Stimulated activated CD8-positive, alpha-beta memory T cell treated with anti-CD3 and anti-CD28 coated beads, Interleukin-12 subunit alpha, Interleukin-12 subunit beta, amount 100 ng/mL, for 1 hour (primary cell): ENCODE measurements at places on chromosomes 16 and 17.

GRCh38 chr17:18235743-18236256 lies 10.4 kb downstream of the LLGL1 start:
- DNase-seq = no peak

DNA sequence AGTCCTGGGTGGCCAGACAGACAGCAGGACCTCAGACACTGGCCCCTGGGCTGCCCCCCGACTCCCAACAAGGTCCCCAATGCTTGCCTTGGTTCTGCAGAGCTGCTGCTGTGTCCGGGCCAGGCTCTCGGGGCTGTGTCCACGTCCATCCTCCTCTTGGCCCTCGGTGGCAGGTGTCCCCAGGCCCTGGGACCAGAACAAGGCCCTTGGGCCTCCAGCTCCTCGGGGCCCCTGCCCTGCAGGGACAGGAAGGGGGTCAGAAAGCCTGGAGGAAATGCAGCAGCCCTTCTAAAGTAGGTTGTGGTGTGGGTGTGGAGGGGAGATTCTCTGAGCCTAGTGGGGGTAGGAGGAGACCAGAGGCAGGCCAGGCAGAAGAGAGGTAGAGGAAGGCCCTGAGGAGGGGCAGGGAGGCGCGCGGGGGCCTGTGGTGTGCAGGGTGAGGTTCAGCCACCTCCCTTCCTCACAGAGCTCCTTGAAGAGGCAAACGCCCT lies 2.5 kb upstream of the AXIN1 start:
- peak; percentile 35 for DNase-seq

- DNase-seq = no peak
Observed at GRCh38 chr17:72723711-72724110, 368.8 kb downstream of the SLC39A11 start.

DNA sequence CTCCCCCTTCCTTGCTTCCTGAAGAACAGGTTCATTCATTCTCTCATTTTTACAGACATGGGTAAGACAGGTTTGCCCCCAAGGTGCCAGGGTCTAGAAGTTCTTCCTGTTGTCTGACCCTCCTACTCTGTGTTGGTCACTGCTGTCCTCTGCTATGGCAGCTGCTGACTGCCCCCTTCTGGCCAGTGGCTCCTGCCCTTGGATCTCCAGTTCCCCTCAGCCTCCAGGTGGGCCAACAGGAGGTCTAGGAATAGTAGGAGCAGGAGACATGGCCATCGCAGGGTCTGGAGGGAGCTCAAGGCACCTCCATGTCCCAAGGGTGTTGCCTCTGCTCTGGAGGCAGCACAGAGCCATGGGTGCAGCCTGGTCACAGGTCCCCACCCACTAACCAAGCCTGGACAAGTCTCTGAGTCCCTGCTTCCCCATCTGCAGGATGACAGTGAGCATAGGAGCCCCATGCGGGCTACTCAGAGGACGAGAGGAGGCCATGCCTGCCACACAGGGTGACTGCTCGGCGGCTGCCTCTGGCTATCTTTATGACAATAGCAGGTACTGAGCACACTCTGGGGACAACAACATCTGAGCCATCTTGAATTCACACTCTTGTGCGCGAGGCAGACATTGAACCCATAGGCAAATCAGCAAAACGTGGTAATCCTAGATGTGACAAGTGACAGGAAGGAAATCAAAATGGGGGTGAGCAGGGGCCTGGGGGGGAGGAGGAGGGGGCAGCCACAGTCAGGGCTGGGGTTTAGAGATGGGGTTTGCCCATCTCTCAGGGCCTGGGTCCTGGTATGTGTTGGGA lies 27.0 kb upstream of the NXPH3 start:
- DNase-seq = no peak

- no peak for DNase-seq
Observed at GRCh38 chr16:85166699-85167588, 54.7 kb upstream of the CIBAR2 start.

- no peak for DNase-seq
Observed at GRCh38 chr16:65689726-65690125, 567.9 kb upstream of the CDH11 start.

GRCh38 chr17:64448665-64449512 lies at the start of gene MILR1:
TSS of gene MILR1 (plus strand) at chr17:64449115. CDS start at chr17:64449169, 54 bp downstream.
- no peak for DNase-seq

GRCh38 chr16:11857161-11857560 lies 5.8 kb upstream of the RSL1D1 start:
- DNase-seq = no peak

DNA sequence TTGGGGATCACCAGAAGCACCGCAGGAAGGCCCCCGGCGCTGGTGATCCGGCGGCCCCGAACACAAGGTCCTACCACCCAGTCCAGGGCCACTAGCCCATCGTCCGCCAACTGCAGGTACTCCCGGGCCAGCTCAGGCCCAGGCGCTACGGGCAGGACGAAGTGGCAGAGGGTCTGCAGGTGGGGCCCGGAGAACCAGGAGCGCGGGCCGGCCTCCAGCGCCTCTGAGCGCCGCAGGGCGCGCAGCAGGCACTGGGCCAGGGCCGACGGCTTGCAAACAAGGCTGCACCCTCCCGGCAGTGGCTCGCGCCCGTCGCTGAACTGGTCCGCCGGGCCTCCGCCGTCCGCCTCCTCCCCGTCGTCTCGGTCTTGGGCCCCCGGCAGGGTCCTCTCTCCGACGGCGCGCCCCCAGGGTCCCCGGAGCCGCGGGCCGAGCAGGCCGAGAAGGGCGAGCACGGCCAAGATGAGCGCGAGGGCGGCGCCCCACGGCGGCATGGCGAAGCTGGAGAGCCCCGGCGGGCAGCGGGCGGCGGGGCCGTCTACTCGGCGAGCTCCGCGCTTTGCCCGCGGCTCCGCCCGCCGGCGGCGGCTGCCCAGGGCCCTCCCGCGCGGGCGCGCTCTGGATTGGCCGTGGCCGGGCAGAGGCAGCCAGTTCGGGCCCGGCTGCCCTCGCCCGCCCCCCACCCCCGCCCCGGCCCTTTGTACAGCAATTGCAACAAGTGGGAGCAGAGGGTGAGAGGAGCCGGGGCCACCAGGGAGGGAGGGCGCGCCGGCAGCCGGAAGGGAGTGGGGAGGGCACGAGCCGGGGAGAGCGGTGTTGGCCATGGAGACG lies at the start of gene ABHD15:
Gene ABHD15, minus strand, starts transcription at position 565 of the 831 bp plus-strand sequence. Its CDS starts 71 bp downstream, at position 494.
- DNase-seq = peak; percentile 30

- DNase-seq = no peak
Observed at GRCh38 chr17:42005166-42005565, 12.1 kb downstream of the DNAJC7 start.

DNA sequence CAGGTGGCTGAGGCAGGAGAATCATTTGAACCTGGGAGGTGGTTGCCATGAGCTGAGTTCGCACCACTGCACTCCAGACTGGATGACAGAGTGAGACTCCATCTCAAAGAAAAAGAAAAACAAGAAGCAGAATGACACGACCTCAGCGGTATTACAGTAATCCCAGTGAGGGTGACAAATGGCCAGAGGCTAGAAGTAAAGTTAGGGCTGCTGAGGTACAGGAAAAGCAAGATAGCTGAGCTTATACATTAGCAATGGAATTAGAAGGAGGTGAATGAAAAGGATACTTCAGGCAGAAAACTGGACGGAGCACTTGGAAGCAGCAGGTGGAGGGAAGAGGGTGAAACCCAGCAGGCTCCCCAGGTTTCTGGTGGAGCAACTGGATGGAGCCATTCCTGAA lies 26.1 kb upstream of the AMZ2 start:
- DNase-seq = no peak

GRCh38 chr17:44848257-44848795 lies 643 bp downstream of the HIGD1B start:
- no peak for DNase-seq

DNA sequence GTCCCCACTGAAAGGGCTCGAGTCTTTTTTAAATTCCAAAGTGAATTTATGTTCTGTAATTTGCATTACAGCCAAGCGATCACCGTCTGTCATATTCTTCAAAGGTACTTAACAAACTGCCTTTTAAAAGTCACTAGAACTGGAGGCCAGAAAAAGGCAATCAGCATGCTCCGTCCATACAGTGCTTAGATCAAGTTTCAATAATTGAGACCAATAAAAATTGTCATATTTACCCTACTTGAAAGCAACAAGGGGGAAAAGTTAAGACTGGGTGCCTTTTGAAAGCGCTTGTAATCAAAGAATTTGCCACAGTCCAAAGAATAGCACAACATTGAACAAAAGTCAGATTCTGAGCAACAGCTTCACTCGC lies 9.0 kb upstream of the ZFHX3 start:
- no peak for DNase-seq

DNA sequence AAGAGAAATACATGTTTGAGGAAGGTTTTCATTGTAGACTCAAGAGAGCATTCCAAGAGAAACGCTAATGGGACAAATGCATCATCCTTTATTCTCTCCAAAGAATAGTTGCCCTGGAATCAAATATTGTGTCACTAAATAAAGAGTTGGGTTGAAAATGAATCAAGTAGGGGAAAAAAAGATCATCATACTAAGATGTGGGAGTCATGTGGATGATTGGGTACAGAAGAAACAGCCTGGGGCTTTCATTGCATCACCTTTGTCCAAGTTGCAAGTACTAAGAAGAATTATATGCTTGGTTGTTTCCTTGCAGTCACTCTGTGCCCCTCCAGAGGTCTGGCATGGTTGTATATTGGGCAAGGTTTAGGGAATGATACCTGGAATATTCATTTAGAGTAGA lies 658.9 kb downstream of the TOX3 start:
- DNase-seq = no peak

DNA sequence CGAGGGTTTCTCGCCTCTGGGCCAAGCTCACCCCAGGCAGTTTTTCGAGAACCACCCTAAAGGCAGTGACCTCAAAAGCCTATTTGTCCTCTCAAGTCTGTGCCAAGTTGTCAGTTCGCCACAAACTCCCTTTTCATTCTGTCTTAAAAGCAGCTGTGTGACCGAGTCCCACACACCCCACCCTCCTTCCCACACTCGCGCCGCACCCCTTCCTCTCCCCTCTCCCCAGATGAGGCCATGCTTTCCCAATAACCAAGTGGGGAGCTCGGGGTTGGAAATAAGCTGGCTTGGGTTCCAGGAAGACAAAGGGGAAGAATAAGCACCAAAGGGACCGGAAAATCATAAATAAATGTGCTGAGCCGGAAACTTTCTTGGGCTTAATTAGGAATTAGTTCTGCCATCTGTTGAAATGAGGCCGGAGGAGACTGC lies 36.7 kb downstream of the GRIN2C start:
- DNase-seq = no peak

DNA sequence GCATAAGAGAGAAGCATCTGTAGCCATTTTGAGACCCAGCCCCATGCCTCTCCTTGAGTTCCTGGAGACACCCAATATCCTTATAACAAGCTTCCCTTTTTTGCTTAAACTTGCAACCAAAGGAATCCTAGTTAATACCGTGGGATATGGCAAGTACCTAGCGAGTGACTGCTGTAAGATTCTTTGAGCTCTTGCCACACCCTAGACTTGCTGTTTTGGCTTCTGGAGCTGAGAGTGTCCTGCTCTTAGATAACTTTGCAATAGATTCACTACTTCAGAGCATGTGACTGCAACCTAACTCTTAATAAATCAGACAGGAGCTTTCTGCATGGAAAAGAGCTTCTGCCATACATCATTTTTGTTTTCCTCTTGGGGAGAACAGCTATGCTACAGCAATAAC lies 58.3 kb downstream of the AKAP1 start:
- DNase-seq = no peak

GRCh38 chr16:80019395-80019794 lies 418.9 kb upstream of the MAF start:
- DNase-seq = no peak

GRCh38 chr16:79805621-79806020 lies 205.1 kb upstream of the MAF start:
- no peak for DNase-seq

GRCh38 chr17:18070861-18071340 lies 16.8 kb upstream of the DRG2 start:
- DNase-seq = no peak

DNA sequence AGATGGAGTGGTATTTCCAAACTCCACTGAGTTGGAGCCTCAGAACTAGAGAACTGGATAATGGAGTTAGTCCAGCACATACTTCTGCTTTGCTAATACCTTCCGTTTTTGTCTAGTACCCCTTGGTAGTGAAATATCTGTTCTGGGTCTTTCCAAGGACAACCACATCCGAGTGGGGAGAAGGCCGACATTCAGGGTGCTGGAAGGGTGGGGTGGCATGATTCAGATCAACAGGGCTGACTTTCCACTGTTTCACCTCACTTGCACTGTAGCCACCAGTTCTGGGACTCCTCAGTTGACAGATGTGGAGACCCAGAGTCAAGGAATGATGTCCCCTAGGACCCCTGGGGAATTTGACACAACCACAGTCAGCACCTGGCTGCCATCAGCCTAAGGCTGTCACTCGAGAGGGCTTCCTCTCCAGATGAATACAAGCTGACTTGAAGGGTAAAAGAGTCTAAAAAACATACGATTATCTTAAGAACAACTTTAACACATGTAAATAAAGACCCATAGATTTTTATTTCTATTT lies 84.8 kb upstream of the HNF1B start:
- no peak for DNase-seq

DNA sequence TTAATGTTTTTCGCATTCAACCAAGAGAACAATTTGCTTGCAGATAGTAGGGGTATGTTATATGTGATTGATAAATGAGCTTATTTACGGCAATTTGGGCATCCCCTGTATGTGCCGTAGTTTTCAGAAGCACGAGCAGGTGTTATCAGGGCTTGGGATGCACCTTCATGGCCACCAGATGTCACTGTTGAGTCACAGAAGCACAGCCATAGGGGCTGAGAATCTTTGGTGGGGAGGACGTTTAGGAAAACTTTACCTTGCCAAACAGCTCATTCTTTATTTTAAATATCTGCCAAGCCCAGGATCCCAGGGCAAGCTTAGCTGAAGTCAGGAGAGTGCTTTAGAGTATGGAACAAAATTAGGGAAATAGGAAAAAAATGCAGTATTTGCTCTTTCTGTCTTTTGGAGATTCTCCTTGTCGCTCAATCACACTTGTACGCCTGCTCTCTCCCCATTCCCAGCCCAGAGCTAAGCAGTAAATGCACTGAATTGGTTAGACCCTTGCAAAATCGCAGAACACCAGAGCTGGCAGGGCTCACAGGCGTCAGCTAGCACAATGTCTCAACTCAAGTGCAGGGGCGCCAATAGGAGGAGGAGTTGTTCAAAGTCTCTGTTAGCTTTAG lies 93.6 kb upstream of the MPHOSPH6 start:
- DNase-seq = peak; percentile 40

DNA sequence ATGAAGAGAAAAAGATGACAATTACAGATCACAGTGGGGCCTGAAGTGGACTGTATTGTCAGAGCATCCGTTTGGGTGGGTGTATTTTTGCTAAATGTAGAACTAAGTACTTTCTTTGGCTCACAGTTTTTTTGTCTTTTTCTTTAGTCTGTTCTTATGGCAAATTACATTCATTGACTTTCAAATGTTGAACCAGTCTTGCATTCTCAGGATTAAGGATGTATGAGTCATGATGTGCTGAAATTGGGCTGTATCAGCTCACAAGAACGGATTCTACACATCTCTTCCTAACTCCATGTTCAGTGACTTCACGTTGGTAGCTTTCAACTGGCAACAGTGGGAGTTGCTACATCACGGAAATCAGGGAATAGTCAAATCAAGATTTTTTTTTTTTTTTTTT lies 66.5 kb downstream of the TEX2 start:
- no peak for DNase-seq
